Urinary bladder (tissue), 4 donors: ENCODE measurements at places on chromosomes 5 and 9. TPM values are rescaled to one million over a fixed set of nuclear protein-coding genes. Genes with fewer than 3 reads are reported as not detected.

- no peak for DNase-seq
Measured at GRCh38 chr5:756865-757345, 27.6 kb downstream of the ZDHHC11B start.

GRCh38 chr5:138833080-138833479 is 42.1 kb downstream of the LRRTM2 start:
- no peak for DNase-seq

GRCh38 chr5:73619606-73620333 is 6.2 kb upstream of the ARHGEF28 start:
- DNase-seq, result no peak

Gene CYLC2
- not detected for total RNA-seq

DNA sequence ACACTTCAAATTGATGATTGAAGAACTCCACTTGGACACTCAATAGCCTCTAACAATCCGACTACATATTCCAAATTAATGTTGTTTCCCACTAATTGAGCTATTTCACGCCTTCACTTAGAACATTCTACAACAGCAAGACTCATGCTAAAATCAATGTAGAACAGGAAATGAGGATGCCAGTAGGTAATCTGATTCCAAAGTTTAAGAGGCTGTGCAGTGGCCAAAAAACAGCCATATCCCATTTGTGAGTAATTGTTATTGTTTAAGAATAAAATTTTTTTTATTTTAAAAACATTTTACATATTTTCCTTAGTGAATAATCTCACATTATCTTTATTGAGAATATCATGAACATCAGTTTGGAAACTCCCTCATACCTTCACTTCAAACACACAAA is 35.7 kb upstream of the GHR start:
- no peak for DNase-seq

Gene PCDHGB3
- total RNA-seq, result 7.3 TPM
